ENCODE measurements at places on chromosomes 5 and 9.
A peak's percentile ranks its signal among the peaks of the same experiment; 100 is the strongest.

GRCh38 chr9:129351642-129352145 lies 173.6 kb upstream of the IER5L start:
- DNase-seq = no peak

GRCh38 chr9:89825669-89826068 lies 220.9 kb downstream of the GADD45G start:
- no peak for DNase-seq

GRCh38 chr5:2656206-2656605 lies 95.3 kb downstream of the IRX2 start:
- DNase-seq = no peak

GRCh38 chr5:102754767-102755431 lies at the start of gene PAM:
TSS of gene PAM (plus strand) at chr5:102755305. CDS start at chr5:102866196, 110,891 bp downstream.
- DNase-seq = peak; percentile 87

GRCh38 chr5:124742983-124743601 lies 3.3 kb downstream of the ZNF608 start:
- DNase-seq = no peak

- no peak for DNase-seq
Observed at GRCh38 chr5:75648712-75649111, 37.5 kb downstream of the ANKDD1B start.

GRCh38 chr5:141172381-141173204 lies at the start of gene PCDHB7:
TSS of gene PCDHB7 (plus strand) at chr5:141172644. CDS start at chr5:141172836, 192 bp downstream.
- peak; percentile 26 for DNase-seq

- DNase-seq = no peak
Observed at GRCh38 chr9:114364134-114365041, 23.4 kb downstream of the AKNA start.

GRCh38 chr5:133667217-133667616 lies 54.9 kb upstream of the FSTL4 start:
- no peak for DNase-seq

DNA sequence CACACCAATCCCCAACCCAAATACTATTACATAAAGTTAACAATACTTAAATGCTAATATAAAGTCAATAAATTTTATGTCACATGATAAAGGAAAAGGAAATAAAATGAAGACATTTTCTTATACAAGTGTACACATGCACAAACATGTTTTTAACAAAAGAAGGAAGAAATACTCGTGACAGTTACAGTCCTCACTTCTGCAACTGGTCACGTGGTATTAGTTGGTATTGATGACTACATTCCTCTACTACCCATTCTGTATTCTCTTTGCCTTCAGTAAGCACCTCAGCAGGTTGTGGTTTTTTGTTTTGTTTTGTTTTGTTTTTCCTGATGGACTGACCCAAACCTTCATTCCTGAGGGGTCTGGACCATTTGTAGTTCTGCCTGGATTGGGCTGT lies 176.9 kb upstream of the CCNH start:
- DNase-seq = no peak

GRCh38 chr5:157247267-157247666 lies 18.7 kb upstream of the CYFIP2 start:
- DNase-seq = no peak

DNA sequence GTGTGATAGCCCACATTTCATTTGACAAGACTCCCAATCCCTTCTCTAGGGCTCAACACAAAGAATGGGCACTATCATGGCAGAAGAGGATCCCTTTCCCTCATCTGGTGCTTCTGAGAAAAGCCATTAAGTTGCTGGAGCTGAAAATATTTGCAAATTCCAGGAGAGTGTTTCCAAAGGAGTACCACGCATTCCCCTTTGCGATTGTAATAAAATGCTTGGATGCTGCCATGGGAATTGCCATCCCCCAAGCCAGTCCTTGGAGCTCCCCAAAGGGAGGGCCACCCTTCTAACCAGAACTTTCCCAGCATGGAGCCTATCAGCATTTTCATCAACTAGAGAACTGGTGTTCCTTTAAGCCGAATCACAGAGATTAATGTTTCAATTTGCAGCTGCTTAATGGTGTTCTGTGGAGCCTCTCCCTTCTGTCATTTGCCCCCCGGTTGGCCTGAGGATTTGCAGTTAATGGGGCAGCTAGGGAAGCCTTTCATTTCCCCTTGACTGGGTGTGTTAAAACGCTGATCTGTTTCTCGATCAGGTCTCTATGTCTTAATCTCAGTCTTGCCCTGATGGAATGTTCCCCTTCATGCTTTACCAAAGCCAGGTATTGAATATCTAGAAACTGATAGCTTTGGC lies 133.0 kb downstream of the ENC1 start:
- no peak for DNase-seq

- DNase-seq = no peak
Observed at GRCh38 chr9:74642376-74642775, 145.2 kb downstream of the RORB start.

GRCh38 chr5:119340597-119341218 lies 15.1 kb upstream of the TNFAIP8 start:
- DNase-seq = peak; percentile 31

DNA sequence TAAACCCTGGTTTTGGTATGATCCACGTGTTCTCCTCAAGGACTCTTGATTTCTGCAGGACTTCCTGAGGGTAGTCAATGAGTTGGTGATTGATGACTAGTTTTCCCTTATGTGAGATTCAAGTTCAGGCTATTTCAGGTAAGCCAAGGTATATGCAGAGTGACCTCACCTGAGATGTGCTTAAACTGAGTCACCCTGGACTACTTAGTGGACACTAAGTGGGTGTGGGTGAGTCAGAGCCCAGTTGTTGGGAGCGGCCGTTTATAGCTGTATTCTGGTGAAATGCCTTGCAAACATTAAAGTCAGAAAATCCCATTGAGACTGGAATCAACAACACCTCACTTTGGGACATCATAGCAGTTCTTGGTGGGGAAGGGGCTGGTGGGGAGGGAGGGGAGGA lies 62.9 kb downstream of the SLC28A3 start:
- no peak for DNase-seq

- DNase-seq = no peak
Observed at GRCh38 chr5:16418471-16418922, 47.1 kb downstream of the ZNF622 start.

DNA sequence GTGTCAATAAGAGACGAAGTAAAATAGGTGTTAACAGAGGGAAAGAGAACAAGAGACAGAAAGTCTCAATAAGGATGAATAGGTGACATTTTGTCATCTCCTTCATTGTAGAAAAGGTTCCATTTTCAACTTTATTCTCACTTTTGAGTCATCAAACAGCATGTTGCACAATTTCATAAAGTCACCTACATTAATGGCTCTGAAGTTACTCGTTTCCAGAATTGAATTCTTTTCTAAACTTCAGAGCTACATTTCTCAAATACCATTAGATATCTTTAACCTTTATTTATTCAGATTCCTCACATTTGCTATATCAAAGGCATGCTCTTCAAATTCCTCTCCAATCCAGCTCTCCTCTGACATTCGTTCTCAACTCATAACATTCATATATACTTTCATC lies 13.1 kb downstream of the ADAMTS6 start:
- no peak for DNase-seq

DNA sequence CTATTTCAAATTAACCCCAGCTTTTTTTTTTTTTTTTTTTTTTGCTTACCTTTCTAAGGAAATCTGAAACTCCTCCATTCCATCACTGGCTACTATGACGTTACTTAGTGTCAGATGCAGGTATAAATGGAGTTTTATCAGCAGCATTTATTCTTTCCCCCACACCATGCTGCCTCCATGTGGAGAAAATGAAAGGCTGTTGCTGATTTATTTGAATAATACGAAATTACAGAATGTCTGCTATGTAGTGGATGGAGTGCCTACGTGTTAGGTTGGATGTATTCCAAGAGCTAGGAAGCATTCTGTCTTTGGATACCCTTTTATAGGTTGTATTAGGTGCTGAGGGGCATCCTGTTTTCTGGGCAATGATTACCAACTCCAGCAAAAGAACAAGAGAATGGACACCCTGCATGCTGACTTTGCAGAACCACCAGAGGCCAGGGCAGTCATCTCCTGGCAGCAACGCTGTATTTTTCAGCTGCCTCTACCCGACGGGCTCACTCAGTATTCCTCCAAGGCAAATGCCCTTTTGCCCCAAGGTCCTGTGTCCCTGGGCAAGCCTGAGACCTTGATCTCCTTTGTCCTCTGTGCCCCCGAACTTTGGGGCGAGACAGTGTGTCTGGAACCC lies 199.5 kb downstream of the ALDH1A1 start:
- DNase-seq = no peak

GRCh38 chr5:157523976-157524375 lies 51.6 kb downstream of the ADAM19 start:
- DNase-seq = no peak

GRCh38 chr9:69444021-69444420 lies 119.0 kb downstream of the ENTREP1 start:
- no peak for DNase-seq

- DNase-seq = no peak
Observed at GRCh38 chr9:38136386-38136785, 67.4 kb upstream of the SHB start.

DNA sequence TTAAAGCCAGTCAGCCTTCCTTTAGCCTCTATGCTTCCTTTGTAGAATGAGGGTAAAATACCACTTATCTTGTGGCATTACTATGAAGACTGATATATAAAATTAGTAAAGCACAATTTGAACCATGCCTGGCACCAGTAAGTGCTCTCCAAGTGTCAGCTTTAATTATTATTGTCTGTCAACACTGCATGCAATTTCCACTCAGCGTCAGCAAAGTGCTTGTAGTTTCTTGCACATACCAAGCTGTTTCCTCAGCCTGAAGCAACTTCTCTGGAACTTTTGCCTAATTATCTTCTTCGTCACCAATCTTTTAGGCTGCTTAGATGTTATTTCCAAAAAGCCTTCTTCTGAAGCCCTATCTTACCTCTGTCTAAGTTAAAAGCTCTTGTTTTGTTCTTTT lies 177.3 kb downstream of the CDC42SE2 start:
- no peak for DNase-seq

- DNase-seq = no peak
Observed at GRCh38 chr9:131320031-131320685, 30.6 kb downstream of the PLPP7 start.

- no peak for DNase-seq
Observed at GRCh38 chr9:81682177-81682576, 7.2 kb downstream of the TLE1 start.

DNA sequence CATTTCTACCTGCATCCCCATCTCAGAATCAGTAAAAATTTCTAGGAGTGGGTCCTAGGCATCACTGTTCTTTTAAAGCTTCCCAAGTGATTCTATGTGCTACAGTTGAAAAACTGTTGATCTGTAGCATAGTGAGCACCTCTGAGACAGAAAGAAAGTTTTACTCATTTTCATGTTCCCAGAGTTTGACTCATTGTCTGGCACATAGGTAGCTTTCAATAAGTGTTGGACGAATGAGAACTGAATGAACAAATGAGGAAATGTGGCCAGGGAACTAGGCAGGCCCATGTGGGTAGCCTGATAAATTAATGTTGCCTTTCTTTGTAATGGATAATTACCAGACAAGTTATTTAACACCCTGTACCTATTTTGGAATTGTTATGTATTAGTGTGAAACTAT lies 33.8 kb downstream of the RNF180 start:
- DNase-seq = no peak

GRCh38 chr9:37382982-37383357 lies 39.5 kb upstream of the GRHPR start:
- DNase-seq = no peak

DNA sequence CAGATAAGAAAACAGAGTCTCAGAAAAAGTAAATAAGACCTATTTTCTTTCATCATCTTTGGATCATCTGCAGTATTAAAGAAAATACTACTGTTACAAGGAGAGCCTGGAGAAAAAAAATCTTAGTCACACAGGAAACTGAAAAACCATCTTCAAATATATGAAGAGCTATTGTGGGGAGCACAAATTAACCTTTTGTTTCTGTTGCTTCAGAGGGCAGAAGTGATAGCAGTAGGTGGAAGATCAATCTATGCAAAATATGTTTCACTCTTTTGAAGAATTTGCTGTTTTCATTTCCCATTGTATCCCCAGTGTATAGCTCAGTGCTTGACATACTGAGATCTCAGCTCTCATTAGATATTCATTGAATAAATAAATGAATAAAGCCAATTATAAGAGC lies 13.1 kb upstream of the CEMIP2 start:
- DNase-seq = no peak

- no peak for DNase-seq
Observed at GRCh38 chr5:159833846-159834245, 82.4 kb upstream of the ADRA1B start.

GRCh38 chr9:108188482-108188881 lies 667.3 kb downstream of the ACTL7B start:
- DNase-seq = no peak

DNA sequence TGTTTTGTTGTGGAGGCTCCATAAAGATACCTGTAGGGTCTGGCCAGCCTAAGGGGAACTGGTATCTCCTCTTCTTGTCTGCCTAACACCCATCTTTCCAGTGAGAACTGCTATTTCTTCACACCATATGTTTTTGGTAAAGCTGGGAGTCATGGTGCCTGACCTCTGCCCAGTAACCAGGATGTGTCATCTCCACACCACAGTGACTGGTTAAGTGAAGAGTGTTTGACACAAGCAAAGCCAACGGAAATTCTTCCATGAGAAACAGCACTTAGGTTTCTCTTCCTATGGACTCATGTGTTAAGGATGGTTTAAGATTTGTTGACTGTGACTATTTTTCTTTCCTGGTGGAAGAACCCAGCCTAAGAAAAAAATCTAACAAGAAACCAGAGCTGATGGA lies 111.5 kb downstream of the HTR4 start:
- DNase-seq = no peak
